T47D (cell line): ENCODE measurements at places on chromosomes 3 and 15.

- no peak for DNase-seq
These were observed 892 bp downstream of the NMD3 start for GRCh38 chr3:161221806-161222600.

DNA sequence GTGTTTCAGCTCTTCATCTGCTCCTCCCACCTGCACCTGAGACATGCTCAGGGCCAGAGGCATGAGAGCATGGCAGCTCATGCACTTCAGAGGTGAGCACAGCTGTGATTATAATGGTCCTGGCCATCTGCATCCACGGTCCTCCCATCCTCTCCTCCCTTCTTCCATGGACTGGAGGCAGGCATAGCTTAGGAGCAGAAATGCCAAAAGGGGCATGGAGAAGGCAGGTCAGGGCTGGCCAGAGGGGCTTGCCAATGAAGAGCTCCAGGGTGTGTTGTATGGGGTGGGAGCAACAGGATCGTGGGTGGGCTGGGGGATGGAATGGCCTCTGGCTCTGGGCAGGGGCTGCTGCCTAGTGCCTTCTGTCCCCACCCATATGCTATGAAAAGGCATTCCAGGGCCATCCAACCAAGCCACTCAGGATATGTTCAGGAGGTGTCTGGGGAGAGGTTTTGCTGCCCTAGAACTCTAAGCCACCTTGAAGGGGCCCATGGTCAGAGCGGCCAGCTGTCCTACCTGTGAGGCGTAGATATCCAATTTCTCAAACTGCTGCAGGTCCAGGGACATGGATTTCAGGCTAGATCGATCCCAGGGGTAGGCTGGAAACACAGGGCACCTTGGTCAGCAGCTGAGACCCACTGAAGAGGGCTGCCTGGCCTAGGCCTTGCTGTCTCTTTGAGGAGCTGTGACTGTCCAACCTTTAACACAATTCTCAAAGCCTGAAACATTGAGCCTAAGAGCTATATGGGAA is 26.1 kb downstream of the KY start:
- no peak for DNase-seq

DNA sequence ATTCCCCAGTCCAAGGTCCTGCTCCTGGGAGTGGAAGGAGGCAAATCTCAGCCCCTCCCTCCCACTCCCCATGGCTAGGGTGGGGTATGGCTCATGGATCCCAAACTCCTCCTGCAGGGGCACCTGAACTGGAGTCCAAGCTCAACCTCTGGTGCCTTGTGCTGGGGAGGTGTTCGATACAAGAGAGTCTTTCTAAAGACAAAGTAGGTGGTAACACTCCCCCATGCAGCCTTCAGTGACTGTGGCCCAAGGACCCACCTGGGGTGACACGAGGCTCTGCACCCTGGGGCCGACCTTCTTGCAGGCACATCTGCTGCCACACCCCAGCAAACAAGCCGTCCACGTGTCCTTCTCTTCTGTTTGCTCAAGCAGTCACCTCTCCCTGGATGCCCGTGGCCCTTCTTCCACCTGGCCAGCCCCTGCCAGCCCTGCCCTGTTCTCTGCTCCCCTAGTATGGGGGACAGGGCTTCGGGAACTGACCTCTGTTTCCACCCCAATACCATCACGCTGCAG is 36.7 kb upstream of the SLC6A11 start:
- no peak for DNase-seq

DNA sequence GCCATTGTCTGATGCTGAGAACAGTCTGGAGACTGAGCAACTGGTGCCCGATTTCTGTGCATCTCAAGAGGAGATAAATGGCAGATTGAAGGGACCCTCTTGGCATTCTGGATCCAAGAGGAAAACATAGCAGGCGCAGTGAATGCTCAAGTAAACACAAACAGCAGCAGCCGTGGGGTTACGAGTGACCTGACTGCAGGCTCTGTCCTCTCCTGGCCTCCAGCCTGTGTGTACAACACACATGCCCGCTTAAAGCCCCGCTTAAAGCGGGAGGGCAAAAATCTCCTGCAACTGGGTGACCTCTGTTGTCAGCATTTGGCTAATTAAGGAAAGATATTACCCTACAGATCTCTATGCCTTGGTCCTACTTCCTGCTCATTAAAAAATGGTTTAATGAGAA is 120.5 kb downstream of the GREM1 start:
- DNase-seq = no peak

DNA sequence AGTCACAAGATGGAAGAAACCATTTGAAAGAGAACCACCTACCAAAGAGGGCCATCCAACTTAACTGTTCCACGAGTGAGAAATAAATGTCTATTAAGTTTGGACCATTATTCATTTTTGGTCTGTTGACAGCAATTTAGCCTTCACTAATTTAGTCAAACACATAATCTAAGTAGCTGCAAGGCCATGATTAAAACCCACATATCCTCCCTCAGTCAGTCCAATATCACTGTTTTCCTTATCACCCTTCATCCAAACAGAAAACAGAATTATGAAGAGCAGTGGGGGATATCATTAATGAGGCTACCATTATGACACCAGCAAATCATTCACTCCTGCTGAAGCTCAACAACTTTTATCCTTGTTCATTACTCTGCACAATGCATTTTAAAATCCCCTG is 52.0 kb downstream of the PIK3CB start:
- DNase-seq = no peak

- no peak for DNase-seq
These were observed 18.7 kb downstream of the MYO1E start for GRCh38 chr15:59353994-59354416.

DNA sequence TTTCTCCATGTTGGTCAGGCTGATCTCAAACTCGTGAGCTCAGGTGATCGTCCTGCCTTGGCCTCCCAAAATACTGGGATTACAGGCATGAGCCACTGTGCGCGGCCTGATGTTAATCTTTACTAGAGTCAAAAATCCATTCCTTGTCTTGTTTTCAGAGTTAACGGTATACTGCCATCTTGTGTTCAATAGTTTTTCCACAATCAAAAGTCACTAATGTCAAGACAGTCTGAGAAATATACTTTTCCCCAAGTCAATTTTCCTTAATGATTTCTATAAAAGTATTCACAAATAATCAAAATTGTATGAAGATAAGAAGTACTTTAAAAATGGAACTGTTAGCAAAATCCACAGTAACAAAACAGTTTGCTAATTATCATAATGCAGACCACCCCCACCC is 8.5 kb downstream of the CRBN start:
- peak; percentile 57 for DNase-seq

DNA sequence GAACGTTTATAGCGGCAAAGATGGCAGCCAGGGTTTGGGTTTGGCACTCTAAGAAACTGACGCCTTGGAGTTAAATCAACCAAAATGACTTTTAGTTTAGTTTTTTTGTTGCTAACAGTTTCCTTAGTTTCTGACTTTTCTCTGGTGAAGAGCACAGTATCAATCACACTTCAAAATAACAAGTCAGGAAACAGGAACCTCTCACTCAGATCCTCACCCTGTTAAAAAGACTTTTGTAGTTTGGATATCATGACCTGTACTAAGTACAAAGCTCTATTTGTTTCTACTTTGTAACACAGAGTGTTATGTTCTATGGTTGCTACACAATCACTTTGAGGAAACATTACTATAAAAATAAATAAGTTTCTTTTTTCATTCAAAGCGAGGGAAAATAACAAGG is 51.1 kb downstream of the ATP10A start:
- no peak for DNase-seq

- no peak for DNase-seq
These were observed 549.9 kb downstream of the GRM7 start for GRCh38 chr3:7410782-7411181.

GRCh38 chr3:69781593-69781992 is 42.3 kb downstream of the MITF start:
- DNase-seq = no peak

DNA sequence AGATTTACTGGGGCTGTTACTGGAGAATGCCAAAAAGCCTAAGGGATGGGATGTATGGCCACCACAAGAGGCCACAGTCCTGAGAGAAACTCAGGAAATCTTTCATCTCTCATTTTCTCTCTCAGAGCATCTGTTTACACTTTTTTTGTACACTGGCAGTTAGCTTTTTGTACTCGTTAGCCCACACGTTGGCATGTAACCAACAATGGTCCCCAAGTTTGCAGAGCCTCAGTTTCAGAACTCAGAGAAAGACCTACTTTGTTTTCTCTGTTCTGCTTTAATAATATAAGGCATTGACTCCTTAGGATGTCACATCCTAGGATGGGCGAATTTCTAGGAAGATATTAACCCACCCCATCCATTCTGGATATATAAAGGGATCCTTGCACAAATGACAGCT is 183.5 kb downstream of the SUCNR1 start:
- no peak for DNase-seq
